ENCODE measurements at places on chromosomes 1 and 21.

DNA sequence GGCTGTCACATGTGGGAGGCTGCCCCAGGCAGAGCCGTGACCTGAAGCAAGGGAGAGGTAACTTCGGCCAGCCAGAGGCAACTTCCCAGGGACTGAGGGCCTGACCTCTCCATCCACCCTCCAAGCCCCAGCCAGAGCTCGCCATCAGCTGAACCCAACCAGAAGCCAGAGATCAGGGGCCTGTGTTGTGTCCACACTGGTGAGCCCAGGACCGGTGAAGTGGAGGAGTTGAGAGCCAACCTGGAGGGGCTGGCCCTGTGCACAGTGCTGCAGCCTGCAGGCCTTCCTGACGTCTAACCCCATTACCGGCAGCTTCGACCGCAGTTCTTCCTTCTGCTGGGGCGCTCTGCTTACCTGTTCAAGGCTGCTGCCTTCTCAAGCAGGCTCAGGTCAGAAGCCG is 19.6 kb upstream of the PDE9A start:
- no peak for DNase-seq

DNA sequence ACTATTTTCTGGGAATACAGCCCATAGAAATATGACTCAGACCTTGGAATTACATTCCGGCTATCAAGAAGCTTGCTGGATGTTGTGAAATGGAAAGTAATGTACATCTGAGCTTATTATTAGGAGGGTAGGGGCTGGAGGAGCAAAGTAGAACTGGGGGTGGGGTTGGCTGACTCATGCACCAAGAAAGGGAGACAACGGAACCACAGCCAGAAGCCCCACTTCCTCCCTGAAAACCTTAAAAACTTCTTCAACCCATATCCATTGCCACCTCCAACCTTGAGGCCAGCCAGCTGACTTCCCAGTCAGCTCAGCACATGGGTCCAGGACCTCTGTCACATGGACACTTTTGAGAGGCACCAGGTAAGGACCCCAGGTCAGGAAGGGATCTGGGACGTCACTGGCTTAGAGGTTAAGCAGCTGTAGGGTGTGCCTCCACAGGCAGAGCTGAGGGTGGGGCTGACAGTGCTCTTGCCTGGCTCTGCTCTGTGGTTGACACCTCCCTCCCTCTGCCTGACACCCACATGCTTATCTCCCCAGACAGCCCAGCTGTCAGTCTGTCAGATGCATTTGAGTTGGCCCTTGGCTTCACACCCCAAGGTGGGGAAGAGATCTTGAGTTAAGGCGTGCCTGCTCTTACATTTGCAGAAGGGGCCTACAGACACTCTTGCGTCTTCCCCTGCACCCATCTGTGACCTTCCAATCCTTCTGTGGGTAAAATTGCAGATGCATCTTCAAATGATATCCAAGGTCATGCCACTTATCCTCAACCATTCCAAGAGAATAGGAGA is 5.7 kb upstream of the ZNF683 start:
- peak; percentile 45 for DNase-seq

DNA sequence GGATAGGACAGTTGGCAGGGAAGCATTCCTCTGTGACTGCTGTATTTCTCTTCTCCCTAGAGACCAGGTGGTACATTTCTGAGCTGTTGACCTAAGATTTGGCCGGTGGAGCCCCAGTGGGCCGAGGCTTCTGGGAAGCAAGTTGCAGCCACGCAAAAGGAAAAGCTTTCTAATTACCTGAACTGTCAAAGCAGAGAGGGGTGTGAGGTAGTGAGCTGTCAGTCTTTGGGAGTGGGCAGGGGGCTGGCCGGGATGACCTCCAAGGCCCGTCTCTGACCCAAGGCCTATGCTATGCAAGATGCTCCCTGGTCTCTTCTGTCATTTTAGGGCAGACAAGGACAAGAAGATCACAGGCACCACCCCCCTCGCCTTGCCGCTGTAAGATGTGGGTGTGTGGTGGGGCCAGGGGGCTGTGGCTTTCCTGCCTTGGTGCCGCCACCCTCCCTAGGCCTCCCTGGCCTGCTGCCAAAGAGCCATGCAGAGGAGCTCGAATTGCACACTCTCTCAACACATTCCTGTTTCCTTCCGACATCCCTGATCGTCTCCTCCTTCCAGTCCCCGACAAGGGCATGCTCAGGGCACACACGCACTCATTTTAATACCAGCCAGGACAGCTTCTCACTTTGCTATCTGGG is 7.7 kb downstream of the PADI1 start:
- DNase-seq: peak; percentile 38

GRCh38 chr1:48309564-48310082 is 87.1 kb downstream of the SLC5A9 start:
- no peak for DNase-seq

DNA sequence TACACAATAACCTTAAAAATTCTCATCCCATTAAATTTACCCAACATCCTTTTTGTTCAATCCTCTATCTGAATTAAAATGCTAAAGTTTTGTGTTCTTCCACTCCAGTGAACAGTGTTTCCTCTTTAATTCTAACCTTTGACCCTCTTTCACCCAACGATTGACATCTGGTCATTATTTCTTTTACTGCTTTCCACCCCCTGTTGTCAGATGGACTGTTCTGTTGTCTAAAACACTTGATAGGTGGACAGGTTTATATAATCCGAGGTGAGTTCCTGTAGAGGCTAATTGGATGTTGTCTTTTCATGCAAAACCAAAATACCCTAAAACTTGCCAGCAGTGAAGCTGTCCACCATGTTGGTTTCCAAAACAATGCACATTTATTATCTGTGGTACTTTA is 73.4 kb upstream of the SERTAD4 start:
- DNase-seq: no peak

DNA sequence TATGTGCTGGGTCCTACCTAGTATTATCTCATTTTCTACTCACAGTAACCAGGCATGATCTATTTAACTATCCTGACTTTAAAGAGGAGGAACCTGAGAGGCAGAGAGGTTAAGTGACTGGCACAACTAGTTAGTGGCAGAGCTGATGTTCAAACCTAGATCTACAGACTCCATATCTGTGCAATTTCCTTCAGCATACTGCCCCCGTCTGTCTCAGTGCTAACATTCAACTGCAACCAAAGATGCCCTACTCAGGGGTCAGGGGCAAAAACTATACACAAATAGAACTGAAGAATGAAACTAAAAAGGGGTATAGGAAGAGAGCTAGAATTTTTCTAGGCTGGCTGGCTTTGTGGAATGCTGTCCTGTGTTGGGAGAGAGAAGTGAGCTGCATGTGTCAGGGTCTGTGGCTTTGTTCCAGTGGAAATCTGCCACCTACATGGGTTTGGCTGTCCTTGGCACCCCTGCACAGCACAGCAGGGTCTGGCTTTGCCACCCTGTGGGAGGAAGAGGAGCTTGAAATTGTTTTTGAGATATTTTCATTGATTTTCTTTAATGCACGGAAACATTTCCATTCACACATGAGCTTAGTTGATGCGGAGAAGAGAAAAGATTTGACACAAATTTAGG is 368.5 kb downstream of the RPS6KC1 start:
- no peak for DNase-seq

GRCh38 chr1:226496453-226497015 is 52.0 kb upstream of the STUM start:
- no peak for DNase-seq

All from activated CD4-positive, alpha-beta T cell treated with anti-CD3 and anti-CD28 coated beads for 24 hours (primary cell).